GM23338 (cell line): ENCODE measurements at places on chromosomes 7 and 10.
A peak's percentile ranks its signal among the peaks of the same experiment; 100 is the strongest.

GRCh38 chr7:6444516-6445269 lies 3.1 kb downstream of the DAGLB start:
- no peak for DNase-seq

- no peak for DNase-seq
Observed at GRCh38 chr7:47510192-47510591, 71.7 kb downstream of the TNS3 start.

DNA sequence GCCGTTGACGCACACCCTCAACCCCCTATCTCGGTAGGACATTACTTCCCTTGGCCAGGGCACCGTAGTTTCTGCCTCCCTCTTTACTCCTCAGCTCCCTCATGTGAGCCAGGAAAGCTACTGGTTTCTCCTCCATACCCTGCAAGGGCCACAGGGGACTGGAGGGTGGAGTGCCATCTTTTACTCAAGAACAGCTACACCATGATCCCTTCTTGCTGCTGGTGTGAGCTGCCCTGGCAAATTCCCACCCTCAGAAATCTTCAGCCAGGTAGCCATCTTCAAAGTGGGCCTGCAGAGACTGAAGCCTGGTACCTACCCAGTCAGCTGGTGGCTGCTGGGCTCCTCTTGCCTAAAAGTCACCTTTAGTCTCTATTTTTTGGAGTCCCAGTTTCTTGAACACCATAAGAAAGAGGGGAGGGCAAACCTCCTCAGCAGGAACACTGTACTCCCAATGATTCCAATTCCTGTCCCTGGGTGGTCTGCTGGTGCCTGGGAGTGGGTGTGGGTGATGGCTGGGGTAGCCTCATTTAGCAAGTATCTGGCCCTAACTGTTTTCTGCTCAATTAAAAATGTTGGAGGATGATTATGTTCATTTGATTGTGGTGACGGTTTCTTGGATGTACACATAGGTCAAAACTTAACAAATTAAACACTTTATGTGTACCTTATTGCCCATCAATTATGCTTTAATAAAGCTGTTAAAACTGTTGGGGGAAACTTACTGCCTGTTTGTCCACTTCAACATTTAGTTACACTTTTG lies 105.0 kb upstream of the NPY start:
- no peak for DNase-seq

DNA sequence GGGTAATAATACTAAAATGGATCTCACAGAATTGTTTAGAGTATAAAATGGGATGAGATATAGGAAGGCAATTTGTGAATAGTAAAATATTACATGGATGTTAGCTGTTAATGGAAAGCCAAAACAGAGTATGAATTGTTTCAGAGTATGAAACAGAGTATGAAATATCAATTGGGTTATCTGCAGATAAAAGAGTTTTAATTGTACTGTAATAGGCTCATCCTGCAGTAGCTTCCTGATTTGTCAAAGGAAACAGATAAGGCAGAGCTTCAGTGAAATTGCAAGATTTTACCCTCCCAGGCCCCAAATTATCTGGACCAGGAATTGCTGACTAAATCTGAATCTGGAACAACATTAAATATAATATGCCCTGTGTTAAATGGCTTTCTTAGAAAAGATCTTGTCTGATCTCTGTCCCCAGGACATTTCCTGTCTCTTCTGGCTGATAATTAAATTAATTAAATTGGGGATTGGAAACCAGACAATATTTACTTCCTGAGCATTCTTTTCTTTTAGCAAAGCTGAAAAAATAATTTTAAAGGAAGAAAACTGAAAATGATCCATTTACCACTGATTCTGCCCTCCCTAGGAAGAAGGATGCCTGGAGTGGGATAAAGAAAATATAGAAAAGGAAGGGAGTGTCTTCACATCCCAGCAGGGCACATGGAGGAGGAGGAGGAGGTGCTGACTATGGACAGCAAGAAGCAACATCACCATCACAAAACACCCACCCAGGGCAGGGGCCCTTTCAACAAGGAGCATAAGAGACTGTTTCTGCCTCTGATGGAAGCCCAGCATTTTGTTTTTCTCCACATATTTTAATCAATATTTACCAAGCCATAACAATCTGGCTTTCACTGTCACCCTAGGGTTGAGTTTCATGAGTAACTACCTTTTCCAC lies 18.5 kb downstream of the PTN start:
- DNase-seq: peak; percentile 27

DNA sequence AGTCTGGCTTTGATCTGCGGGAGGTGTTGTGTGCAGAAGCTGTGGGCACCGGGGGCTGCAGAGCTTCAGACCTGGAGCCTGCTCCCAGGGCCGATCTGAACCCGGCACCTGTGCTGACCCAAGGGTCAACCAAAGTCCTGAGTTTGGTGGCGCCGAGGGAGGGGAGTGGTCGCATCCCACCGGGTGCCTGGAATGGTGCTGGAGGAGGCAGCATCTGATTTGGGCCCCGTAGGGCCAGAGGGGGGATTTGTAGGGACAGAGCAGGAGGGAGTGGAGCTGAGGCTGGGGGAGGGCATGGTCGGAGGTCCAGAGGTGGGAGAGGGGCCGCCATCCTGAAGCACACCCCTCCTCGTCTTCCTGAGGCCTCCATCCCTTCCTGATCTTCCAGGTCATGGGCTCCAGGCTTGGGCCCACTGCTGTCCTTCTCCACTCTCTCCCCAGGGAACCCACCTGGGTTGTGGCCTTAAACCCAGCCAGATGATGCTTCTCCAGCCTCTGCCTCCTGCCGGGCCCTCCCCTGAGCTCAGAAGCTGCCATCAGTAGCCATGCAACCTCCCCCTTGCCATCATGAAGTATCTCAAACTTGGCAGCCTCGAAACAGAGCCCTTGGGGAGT lies 112.9 kb downstream of the LHPP start:
- no peak for DNase-seq

GRCh38 chr7:123751821-123752220 lies 3.0 kb upstream of the WASL start:
- no peak for DNase-seq

DNA sequence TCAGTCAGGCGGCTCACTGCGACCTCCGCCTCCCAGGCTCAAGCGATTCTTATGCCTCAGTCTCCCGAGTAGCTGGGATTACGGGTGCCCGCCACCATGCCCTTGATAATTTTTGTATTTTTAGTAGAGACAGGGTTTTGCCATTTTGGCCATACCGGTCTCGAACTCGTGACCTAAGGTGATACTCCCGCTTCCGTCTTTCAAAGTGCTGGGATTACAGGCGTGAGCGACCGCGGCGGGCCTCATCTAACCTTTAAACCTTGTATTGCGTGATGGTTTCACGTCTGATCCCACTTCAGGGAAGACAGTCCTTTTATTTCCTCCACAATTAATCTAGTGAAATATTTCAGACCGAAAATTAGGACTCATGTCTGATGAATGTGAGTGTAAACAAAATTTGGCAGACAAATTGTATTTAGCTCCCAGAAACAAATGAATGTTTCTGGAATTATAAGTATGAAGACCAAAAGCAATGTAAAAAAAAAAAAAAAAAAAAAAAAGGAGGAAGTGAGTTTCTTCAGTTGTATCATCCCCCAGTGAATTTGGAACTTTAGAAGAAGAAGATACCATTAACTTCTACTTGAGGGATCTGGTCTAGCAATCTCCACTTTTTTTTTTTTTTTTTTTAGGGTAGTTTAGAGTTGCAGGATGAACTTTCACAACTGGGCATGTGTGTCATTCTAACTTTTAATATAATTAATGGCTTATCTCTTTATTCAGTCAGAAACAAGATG lies 1.6 kb downstream of the NUP42 start:
- DNase-seq: no peak

DNA sequence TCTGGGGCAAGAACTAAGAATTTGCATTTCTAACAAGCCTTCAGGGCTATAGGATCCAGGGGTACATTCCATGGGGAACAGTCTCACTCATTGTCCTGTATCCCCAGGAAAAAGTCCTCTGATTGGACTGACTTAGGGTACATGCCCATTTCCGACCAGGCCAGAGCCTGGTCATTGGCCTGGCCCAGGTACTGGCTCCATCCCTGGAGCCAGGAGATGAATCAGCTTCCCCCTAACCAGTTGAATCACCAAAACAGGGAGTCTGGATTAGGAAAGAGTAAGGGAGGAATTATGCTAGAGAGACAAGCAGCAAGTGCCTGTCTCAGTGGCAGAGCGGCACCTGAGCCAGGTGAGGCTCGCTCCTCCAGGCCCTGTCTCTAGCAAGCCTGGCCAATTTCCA lies 137.5 kb downstream of the FGFR2 start:
- no peak for DNase-seq

DNA sequence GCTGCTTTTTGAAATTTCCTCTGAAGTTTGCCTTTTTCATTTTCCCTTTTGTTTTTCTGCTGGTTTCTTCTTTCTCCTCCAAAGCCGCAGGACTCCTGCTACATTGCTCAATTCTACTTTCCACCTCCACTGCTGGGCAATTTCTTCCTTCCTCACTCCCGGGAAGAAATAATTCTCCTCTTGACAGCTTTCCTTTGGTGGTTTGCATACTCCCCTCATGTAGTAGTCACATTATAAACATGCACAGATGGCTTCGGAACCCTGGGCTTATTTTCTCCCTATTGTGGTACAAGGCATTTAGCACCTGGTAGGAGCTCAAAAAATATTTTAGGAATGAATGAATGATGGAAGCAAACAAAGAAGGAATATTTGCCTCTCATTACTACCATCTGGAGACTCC lies 977.2 kb downstream of the LRMDA start:
- no peak for DNase-seq

DNA sequence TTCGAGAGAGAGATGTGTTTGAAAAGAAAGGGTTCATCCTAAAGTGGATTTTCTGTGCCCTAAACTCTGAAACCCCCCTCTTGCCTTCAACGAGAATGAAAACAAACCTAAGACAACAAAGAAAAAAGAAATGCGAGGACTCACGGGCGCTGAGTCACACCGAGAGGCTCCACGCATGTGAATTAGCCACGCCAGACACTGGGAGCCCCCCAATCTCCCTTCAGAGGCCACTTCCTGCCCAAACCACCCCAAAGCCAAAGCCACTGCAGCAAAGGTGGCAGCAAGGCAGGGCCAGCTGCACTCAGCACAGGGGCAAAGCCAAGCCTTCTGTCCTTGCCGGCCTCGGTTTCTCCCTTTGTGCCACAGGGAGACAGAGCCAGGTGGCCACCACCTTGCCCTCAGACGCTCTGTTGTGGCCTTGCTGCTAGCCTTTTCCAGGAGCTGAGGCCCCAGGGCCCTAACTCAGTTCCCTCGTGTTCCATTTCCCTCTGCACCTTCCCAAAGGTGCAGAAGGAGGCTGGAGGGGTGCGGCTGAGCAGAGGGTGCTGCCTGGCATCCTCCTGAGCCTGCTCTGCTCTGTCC lies 93.3 kb downstream of the FAM53B start:
- peak; percentile 47 for DNase-seq

DNA sequence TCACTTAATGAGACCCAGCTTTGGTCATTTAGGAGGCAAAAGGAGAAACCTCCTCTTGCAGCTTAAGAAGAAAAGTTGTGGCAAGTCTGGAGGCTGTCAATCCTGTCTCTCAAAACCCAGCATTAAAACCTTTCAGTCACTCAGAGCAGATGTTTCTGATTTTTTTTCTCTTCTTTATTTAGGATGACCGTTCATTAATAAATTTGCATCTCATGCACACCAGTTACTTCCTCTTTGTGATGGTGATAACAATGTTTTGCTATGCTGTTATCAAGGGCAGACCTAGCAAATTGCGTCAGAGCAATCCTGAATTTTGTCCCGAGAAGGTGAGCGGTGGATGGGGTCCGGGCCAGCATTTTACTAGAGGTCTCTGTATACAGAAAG lies 32.0 kb downstream of the TMEM248 start:
- DNase-seq: no peak

DNA sequence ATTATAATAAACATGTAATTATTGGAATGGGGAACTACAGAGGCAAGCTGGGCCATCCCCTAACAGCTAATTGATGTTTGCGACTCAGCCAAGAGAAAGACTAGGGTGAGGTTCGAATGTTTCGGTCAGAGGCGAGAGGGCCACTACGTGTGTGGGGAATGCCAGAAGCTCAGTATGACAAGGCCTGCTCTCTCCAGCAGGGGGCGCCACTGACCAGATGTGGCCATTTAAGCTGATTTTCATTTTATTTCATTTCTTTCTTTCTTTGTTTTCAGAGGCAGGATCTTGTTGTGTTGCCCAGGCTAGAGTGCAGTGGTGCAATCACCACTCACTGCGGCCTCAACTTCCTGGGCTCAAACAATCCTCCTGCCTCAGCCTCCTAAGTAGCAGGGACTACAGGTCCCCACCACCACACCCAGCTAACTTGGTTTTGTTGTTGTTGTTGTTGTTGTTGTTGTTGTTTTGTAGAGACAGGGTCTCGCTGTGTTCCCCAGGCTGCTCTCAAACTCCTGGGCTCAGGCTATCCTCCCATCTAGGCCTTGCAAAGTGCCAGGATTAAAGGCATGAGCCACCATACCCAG lies 38.1 kb downstream of the TMEM130 start:
- peak; percentile 82 for DNase-seq
